Right lung (tissue), 10 donors: ENCODE measurements at places on chromosomes 13 and 19.

GRCh38 chr13:106042996-106043581, 492.4 kb downstream of the EFNB2 start:
- DNase-seq, result no peak

- no peak for DNase-seq
Measured at GRCh38 chr13:91346850-91347201, 661 bp upstream of the MIR17HG start.

DNA sequence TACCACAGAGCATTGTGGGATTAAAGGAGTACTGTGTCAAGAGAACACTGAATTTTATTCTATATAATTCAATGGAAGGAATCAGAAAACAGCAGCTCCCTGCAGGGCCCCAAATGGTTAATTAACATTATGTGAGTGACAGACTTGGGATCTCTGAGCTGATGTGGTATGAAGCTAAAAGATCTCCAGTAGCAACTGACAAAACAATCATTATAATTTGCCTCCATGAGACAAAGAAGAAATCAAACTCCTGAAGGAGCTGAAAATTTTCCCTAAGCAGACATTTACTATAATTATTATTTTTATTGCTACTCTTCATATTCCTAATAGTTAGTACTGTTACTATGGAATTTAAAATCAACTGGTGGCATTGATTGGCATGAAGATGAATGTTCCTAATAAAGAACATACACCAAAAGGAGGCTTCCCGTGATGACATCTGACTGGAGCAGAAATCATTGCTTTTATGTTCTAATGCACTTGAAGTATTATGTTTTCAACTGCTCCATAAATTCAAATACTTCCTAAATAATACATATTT, 28.8 kb upstream of the RFC3 start:
- DNase-seq, result no peak

DNA sequence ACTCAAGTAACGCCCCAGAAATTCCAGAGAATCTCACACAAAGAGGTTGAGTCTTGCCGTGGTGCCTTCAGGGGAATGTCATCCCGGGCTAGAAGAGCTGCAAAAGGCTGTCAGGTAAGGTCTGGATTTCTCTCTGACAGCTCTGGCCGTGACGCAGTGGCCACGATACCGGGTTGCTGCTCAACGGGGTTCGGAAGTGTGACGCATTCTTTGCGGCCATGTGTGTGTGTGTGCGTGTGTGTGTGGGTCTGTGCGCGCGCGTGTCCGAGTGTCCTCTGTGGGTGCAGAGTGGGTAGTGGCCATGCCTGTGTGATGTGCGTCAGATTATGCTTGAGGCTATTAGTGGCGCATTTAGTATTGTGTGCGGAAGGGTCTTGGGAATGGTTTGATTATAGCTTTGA, 306 bp downstream of the ZNF540 start:
- no peak for DNase-seq

GRCh38 chr19:41264581-41265394, 616 bp downstream of the HNRNPUL1 start:
- DNase-seq, result peak; percentile 42

- no peak for DNase-seq
Measured at GRCh38 chr13:99905224-99905623, 66.3 kb downstream of the ZIC5 start.

GRCh38 chr19:17025991-17026658, 485 bp downstream of the CPAMD8 start:
- DNase-seq, result peak; percentile 35

DNA sequence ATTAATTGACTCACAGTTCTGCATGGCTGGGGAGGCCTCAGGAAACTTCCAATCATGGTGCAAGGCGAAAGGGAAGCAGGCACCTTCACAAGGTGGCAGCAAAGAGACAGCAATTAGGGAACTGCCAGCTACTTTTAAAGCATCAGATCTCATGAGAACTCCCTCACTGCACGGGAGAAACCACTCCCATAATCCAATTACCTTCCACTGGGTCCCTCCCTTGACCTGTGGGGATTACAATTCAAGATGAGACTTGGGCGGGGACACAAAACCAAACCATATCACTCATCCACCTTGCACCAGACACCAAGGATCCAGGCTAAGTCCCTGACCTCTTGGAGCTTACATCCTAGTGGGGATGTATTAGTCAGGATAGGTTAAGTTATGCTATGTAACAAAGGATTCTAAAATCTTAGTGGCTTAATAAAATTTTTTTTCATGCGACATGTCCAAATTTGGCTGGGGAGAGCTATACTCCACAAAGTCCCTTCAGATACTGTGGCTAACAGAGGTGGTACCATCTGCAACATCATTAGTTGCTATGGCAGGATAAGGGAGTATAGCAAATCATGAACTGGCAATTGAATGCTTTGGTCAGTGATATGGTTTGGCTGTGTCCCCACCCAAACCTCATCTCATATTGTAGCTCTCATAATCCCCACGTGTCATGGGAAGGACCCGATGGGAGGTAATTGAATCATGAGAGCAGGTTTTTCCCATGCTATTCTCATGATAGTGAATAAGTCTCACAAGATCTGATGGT, 8.3 kb upstream of the FAM187B start:
- DNase-seq, result no peak

DNA sequence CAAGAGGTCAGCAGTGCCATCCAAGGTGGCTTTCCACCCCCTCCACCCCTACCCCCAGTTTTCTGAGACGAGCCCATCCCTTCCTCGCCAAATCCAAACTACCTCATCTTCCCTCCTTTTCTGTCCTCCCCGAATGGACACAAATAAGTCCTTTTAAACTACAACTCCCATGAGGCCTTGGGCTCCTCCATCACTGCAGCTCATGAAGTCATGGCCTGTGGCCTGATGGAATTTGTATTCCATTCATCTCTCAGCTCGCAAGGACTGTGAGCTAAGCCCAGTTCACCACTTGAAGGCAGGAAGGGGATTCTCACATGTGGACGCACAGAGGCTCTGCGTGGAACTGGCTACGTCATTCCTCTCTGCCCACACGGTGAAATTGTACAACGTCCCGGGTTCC, 12.5 kb downstream of the PTPRH start:
- no peak for DNase-seq

DNA sequence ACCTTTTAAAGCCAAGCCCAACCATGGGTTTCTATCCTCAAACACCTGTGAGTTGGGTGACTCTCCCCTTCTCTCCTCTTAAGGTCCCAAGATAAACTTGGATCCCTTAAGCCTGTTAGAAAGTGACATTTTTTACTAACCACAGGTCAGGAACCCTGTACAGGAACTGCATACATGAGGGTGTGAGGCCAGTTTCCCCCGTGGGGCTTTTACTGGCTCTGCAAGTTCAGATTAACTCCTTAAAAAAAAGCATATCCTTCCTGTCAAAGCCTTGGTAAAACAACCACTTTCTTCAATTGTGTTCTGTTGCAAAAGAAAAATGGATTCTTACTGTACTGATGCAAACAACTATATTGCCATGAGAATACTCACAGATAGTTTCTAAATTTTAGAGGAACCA, 2638.7 kb upstream of the PCDH20 start:
- DNase-seq, result no peak

- DNase-seq, result no peak
Measured at GRCh38 chr13:102825921-102826706, 19.7 kb upstream of the ERCC5 start.

DNA sequence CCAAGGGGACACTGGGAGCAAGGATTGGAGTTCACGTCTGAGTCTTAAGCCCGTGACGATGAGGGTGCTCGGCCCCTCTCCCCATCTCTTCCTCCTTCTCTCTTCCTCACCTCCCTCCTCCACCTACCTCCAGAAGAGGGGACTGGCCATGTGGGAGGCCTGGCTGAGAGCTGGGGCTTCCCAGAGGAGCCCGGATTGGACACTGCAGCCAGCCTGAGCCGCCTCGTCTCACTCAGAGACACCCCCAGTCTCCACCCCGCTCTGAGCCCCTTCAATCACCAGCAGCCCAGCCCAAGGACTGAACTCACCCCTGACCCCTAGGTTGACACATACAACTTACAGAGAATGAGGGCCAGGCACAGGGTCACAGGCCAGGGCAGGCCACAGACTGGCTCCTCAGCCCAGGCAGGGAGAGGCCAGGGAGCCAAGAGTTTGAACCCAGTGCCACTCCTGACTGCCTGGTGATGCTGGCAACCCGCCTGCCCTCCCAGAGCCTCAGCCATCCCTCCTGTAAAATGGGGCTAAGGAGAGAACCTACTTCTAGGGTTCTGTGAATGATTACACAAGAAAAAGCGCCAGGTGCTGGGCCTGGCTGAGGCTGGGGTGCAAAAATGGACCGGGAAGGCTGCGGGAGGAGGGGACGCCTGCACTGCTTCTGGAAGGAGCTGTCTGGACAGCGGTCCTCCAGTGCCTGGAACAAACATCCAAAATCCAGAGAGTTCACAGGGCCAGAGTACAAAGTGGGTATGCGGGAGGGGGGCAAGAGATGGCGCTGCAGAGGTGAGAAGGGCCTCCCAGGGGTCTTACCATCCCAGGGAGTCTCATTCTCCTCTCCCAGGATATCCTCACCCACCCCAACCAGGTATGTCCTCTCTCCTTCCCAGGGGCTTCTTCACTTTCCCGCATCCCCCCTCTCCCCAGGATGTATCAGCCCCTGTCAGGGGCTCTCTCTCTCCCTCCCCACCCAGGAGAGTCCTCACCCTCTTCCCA, 1.1 kb downstream of the CD79A start:
- no peak for DNase-seq

GRCh38 chr19:31326329-31327028, 22.8 kb downstream of the TSHZ3 start:
- no peak for DNase-seq
